ENCODE measurements at places on chromosomes 12 and 14.

- peaks cover under 1% of the 10 kb centered on the region for H3K4me1 ChIP-seq
- H3K27me3 ChIP-seq = no peaks in the 10 kb centered on the region
- no peak overlapping the region for H3K27ac ChIP-seq
These were observed 445.4 kb downstream of the BCL11B start for GRCh38 chr14:98826618-98827017.

- no peak overlapping the region for H3K27ac ChIP-seq
- H3K4me3 ChIP-seq = no peak overlapping the region
- H3K27me3 ChIP-seq = no peaks in the 10 kb centered on the region
- H3K4me1 ChIP-seq = no peaks in the 10 kb centered on the region
These were observed 365.1 kb upstream of the SFSWAP start for GRCh38 chr12:131345521-131346436.

GRCh38 chr14:75427482-75428229 lies at the start of gene JDP2:
TSS of gene JDP2 (plus strand) at chr14:75428022. CDS start at chr14:75437921, 9,899 bp downstream.
- H3K4me3 ChIP-seq = no peak within 1 kb of the TSS
- no peaks in the 10 kb centered on the region for H3K36me3 ChIP-seq
- H3K4me1 ChIP-seq = peaks cover 25% of the 10 kb centered on the region
- peak within 1 kb of the TSS; percentile 81 for H3K27ac ChIP-seq
- DNase-seq = peak; percentile 82
- no peaks in the 10 kb centered on the region for H3K27me3 ChIP-seq

GRCh38 chr12:25245491-25245890 lies 5.2 kb downstream of the KRAS start:
- no peak overlapping the region for H3K4me3 ChIP-seq
- no peak overlapping the region for H3K27ac ChIP-seq
- no peaks in the 10 kb centered on the region for H3K36me3 ChIP-seq
- peaks cover 4% of the 10 kb centered on the region for H3K4me1 ChIP-seq
- no peak for DNase-seq
- H3K27me3 ChIP-seq = no peaks in the 10 kb centered on the region

GRCh38 chr14:91350483-91350812 lies 67.2 kb downstream of the CCDC88C start:
- H3K27ac ChIP-seq = no peak overlapping the region
- H3K27me3 ChIP-seq = no peaks in the 10 kb centered on the region
- no peak overlapping the region for H3K4me3 ChIP-seq
- H3K4me1 ChIP-seq = peaks cover 16% of the 10 kb centered on the region

GRCh38 chr12:19131025-19131444 lies 1.5 kb downstream of the PLEKHA5 start:
- peak overlapping the region; percentile 40 for H3K4me3 ChIP-seq
- H3K4me1 ChIP-seq = peaks cover 9% of the 10 kb centered on the region
- H3K27me3 ChIP-seq = no peaks in the 10 kb centered on the region
- peak overlapping the region; percentile 95 for H3K27ac ChIP-seq

- H3K4me3 ChIP-seq = peak within 1 kb of the TSS; percentile 34
- DNase-seq = peak; percentile 77
- H3K36me3 ChIP-seq = no peaks in the 10 kb centered on the region
These were observed at the start of gene ENO2 for GRCh38 chr12:6914246-6914946. TSS of gene ENO2 (plus strand) at chr12:6914580. CDS start at chr12:6915833, 1,253 bp downstream.

- H3K27me3 ChIP-seq = no peaks in the 10 kb centered on the region
- DNase-seq = no peak
- no peaks in the 10 kb centered on the region for H3K4me1 ChIP-seq
- H3K27ac ChIP-seq = no peak overlapping the region
- no peak overlapping the region for H3K4me3 ChIP-seq
These were observed 46.9 kb upstream of the ANO6 start for GRCh38 chr12:45168976-45169375.

DNA sequence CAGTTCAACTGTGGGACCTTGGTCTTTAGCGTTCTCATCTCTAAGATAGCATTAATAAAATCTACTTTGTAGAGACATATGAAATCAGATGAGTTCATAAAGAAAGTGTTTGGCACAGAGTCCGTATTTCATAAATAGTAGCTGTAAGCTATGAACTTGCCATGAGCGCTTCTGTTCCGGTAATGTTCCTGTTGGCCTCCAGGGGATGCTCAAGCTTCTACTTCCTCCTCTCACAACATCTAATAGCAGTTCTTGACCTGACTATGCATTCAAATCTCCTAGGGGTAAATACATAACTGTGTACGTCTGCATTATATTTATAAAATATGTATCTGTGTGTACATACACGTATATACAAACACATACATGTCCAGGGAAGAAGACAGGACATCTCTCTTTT lies 288.2 kb upstream of the TMPO start:
- DNase-seq = no peak
- H3K27ac ChIP-seq = no peak overlapping the region
- H3K4me1 ChIP-seq = no peaks in the 10 kb centered on the region
- H3K4me3 ChIP-seq = no peak overlapping the region
- H3K27me3 ChIP-seq = no peaks in the 10 kb centered on the region

DNA sequence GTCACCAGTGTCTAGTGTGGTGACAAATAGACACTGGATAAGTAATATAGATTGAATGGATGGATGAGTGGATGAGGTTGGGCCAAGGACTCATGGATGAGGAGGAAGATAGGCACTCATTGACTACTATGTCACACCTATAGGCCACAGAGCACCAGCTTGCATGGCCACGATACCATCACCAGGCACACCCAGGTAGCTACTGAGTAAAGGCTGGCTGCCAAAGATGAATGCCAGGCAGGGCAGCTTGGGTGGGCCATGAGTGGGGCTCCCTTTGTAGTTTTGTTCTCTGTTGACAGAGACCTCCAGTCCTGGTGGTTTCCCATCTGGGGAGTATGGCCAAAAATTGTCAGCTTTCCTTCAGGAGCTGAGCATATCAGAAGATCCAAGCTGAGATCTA lies 11.2 kb upstream of the KRT83 start:
- H3K4me3 ChIP-seq = no peak overlapping the region
- DNase-seq = no peak
- H3K27me3 ChIP-seq = no peaks in the 10 kb centered on the region
- peaks cover 6% of the 10 kb centered on the region for H3K4me1 ChIP-seq

DNA sequence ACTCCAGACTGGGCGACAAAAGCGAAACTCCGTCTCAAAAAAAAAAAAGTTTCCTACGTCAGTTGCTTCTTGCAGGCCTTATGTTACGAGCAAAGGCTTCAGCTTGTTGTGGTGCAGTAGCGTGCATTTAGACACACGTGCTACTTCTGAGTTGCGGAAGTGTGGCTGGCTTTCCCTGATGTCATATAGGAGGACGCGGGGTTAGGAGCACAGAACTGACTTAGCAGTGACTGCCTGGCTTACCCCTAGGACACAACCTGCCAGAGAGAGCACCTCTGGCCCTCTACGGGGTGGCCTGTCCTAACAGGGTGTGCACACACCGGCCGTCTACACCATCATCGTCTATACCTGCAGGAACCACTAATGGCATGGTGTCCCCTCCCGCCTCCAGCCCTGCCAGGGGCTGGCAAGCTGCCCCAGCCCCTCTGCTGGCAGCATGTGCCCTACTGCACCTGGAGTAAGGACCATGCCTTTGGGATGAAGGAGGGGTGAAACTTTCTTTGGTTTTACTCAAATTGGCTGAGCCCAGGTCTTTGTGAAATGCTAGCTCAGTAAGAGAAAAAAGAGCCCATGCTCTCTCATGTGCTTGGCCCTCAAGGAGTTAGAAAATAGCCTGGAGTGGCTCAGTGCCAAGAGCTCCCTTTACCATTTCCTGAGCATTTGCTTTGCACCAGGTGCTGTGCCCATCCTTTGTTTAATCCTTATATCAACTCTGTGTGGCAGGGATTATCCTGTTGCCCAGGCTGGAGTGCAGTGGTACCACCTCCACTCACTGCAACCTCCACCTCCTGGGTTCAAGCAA lies 1.7 kb upstream of the GPR68 start:
- no peak overlapping the region for H3K27ac ChIP-seq
- no peaks in the 10 kb centered on the region for H3K4me1 ChIP-seq
- no peak for DNase-seq
- no peak overlapping the region for H3K4me3 ChIP-seq

DNA sequence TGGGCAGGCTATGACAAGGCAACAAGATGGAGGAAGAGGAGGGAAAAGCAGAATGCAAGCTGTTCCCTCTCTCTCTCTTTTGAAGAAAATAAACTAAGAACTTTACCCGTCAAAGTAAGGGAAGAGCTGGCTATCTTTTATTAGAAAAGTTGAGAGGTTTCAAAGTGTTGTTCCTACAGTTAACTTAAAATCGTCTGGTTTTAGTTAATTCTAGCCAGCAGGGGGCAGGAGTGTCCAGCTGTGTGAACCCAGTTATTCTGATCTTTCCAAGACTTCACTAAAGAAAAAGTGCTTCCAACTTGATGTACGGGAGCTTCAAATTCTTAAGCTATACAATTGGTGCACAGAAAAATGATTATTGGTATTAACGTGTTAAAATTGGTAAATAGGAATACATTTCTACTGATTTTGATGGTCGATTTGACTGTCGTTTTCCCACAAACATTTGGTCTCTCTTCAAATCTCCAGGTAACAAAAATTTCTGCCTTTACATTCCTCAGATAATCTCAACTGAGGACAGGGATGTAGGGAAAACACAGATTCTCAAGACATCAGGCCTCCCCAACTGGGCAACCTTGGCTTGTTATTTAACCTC lies 28.4 kb upstream of the MON2 start:
- H3K27ac ChIP-seq = no peak overlapping the region
- H3K36me3 ChIP-seq = no peaks in the 10 kb centered on the region
- H3K4me1 ChIP-seq = peaks cover 4% of the 10 kb centered on the region
- H3K4me3 ChIP-seq = no peak overlapping the region
- DNase-seq = peak; percentile 65

DNA sequence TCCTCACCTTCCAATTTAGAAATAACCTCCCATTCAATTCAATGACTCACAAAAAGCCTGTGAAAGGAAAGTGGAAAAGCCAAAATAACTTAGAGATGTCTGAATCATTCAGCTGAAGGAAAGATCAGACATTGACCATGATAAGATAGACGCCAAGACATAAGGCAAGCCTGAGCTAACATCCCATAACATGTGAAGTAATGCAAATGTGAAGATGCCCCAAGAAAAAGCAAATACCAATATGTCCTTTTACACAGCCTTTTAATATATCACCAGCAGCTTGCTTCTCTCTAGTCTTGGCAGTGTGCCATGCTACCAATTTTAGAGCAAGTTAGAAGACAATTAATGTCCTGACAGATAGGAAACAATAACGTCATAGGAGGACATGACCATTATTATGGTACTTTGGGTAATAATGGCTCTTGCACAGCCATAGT lies 2.4 kb upstream of the NUMB start:
- no peaks in the 10 kb centered on the region for H3K27me3 ChIP-seq
- H3K36me3 ChIP-seq = no peaks in the 10 kb centered on the region
- H3K4me1 ChIP-seq = peaks cover 36% of the 10 kb centered on the region

GRCh38 chr14:67241411-67242167 lies at the start of gene PALS1:
TSS of gene PALS1 (plus strand) at chr14:67241435. CDS start at chr14:67279171, 37,736 bp downstream.
- peaks cover 5% of the 10 kb centered on the region for H3K4me1 ChIP-seq
- no peak for DNase-seq
- no peaks in the 10 kb centered on the region for H3K36me3 ChIP-seq
- peak within 1 kb of the TSS; percentile 70 for H3K4me3 ChIP-seq
- peak within 1 kb of the TSS; percentile 99 for H3K27ac ChIP-seq
- H3K27me3 ChIP-seq = no peaks in the 10 kb centered on the region

GRCh38 chr12:53939141-53940108 lies 794 bp downstream of the HOXC13 start:
- H3K27ac ChIP-seq = no peak overlapping the region
- H3K4me3 ChIP-seq = no peak overlapping the region
- H3K36me3 ChIP-seq = no peaks in the 10 kb centered on the region
- peaks cover 56% of the 10 kb centered on the region for H3K27me3 ChIP-seq
- H3K4me1 ChIP-seq = peaks cover 20% of the 10 kb centered on the region

DNA sequence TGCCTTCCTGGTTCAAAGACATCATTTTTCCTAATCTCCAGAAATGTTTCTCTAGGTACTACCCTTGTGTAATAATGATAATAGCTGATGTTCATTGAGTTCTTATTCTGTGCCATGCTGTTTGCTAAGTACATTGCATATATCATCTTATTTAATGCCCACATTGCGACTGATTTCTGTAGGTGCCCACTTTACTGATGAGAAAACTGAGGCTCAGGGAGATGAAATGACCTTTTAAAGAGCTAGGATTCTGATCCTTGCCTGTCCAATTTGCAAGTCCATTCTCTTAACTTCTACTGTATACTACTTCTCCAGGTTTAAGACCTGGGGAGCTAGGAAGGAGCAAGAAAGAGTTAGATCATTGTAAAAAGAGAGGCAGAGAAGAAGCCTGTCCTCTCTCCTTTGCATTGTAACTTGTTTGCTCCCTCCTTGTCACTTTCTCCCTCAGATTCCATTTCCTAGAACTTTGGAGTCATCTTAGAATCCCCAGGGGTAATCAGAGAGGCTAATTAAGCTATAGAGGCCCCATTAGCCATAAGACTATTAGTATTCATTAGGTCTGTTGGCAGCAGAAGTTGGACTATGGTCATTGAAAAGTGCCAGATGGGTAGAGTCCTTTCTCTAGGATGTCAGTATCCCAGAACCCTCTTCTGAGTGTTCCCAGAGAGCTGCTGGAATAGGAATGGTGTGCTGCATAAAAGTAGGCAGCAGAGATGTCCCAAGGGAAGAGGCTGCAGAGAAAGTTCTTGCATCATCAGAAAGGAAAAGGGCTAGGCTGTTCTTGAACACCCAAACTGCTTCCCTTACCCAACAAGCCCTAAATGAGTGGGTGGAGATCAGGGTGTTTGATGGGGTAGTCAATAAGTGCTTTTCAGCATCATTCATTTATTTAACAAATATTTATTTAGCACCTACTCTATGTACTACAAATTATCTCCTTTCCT lies 3.1 kb downstream of the DGKA start:
- no peaks in the 10 kb centered on the region for H3K36me3 ChIP-seq
- no peak overlapping the region for H3K4me3 ChIP-seq
- no peaks in the 10 kb centered on the region for H3K27me3 ChIP-seq
- peaks cover 28% of the 10 kb centered on the region for H3K4me1 ChIP-seq
- no peak overlapping the region for H3K27ac ChIP-seq
- DNase-seq = no peak
